Neuronal stem cell (in vitro differentiated cells): ENCODE measurements at places on chromosomes 7 and 10.

DNA sequence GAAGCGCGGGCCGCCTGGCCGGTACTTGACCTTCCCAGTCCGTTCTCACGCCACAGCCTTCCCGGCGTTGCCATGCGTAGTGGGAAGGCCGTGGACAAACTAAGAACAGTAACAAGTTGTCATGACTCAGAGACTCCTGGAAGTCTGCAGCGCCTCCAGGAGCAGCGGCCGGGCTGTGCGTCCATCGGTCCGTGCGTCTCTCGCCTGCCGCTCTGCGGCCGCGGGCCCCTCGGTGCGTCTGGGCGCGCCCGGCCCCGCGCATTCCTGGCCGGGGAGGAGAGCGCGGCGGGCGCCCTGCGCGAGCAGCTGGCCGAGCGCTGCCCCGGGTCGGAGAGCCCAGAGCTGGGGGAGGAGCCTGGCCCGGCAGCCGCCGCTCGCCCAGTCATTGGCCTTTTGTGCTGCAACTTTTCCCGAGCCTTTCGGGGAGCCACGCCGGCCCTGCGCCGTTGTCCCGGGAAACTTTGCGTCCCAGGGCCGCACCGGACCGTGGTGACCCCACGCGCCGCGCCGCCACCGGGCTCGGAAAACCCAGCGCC, 123.7 kb downstream of the TACC2 start:
- peak; percentile 70 for DNase-seq

GRCh38 chr7:4136036-4136435, 546.1 kb upstream of the FOXK1 start:
- DNase-seq, result no peak

GRCh38 chr7:46450886-46451285, 529.8 kb upstream of the IGFBP3 start:
- DNase-seq, result no peak

DNA sequence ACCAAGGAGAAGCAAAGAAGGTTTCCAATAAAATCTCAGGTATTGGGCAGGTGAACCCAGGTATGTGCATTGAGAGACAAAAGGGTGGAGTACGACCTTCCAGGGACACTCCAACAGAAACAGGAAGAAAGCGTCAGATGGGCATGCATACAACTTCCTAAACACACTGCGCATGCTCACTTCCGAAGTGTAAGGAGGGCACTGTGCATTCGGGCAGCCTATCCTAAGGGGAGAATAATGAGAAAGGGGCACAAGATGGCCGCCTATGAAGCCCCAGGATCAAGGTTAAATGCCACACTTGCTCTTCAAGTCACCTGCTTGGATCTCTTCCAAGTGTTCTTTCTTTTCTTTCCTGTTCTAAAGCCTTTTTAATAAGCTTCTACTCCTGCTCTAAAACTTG, 39.4 kb upstream of the PRSS1 start:
- no peak for DNase-seq
